ENCODE measurements at places on chromosomes 5 and 9.

DNA sequence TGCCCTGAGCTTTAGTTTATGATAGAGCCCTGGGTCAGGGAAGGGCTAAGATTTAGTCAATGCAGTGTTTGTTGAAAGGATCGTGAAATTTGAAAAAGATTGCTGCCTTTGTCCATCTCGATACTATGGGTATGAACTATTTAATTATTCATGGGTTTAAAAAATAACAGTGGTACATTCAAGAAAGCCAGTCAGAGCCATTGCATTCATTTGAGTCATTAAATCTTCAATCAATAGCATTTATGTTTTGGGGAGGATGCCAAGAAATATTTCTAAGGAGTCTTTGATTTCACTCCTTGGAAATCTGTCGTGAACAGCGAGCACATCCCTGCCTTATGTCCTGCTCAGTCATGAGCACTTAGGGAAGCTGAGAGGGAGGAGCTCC is 54.4 kb upstream of the LRRTM2 start:
- DNase-seq, result no peak

DNA sequence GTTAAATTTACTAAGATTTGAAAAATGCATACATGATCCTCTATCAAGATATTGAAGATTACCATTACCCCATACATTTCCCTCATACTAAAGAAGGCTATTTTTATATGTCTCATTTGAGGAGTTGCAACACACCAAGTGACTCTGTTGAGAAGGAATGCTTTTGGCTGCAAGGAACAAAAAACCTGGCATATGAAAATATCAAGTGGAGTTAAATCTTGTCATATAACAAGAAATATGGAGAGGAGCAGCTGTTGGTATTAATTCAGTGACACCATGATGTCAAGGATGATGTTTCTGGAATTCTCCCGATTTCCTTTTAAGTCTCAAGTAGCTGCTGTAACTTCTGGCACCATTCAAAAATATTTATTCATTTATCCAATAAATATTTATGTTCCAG is 193.8 kb downstream of the CSNK1G3 start:
- DNase-seq, result no peak

- no peak for DNase-seq
Measured at GRCh38 chr9:87672586-87672985, 53.3 kb upstream of the CTSL start.

DNA sequence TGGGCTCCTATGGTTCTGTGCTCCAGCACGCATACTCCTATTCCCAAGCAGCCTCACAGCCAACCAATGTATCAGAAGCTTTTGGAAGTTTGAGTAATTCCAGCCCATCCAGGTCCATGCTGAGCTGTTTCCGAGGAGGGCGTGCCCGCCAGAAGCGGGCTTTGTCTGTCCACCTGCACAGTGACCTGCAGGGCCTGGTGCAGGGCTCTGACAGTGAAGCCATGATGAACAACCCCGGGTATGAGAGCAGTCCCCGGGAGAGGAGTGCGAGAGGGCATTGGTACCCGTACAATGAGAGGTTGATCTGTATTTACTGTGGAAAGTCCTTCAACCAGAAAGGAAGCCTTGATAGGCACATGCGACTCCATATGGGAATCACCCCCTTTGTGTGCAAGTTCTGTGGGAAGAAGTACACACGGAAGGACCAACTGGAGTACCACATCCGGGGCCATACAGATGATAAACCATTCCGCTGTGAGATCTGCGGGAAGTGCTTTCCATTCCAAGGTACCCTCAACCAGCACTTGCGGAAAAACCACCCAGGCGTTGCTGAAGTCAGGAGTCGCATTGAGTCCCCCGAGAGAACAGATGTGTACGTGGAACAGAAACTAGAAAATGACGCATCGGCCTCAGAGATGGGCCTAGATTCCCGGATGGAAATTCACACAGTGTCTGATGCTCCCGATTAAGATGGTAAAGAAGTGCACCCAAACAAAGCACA is 19.9 kb downstream of the ZBTB34 start:
- DNase-seq, result no peak

DNA sequence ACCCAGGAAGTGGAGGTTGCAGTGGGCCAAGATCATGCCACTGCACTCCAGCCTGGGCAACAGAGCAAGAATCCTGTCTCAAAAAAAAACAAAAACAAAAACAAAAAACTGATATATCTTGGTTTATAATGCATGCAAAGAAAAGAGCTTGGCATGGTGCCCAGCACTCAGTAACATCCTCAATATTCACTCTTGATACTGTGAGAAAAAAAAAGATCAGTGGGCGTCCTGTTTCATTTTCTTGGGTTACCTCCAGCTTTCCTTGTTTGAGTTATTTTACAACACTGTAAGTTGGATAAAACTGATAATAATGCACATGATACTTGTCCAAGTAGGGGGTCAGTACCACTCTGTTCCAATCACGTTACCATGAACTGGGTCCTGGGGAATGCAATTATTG is 7.8 kb downstream of the PHYHD1 start:
- DNase-seq, result no peak

GRCh38 chr9:76181020-76181641 is 213.1 kb downstream of the RFK start:
- DNase-seq, result peak; percentile 26

GRCh38 chr5:65805089-65805488 is 83.1 kb downstream of the NLN start:
- no peak for DNase-seq

DNA sequence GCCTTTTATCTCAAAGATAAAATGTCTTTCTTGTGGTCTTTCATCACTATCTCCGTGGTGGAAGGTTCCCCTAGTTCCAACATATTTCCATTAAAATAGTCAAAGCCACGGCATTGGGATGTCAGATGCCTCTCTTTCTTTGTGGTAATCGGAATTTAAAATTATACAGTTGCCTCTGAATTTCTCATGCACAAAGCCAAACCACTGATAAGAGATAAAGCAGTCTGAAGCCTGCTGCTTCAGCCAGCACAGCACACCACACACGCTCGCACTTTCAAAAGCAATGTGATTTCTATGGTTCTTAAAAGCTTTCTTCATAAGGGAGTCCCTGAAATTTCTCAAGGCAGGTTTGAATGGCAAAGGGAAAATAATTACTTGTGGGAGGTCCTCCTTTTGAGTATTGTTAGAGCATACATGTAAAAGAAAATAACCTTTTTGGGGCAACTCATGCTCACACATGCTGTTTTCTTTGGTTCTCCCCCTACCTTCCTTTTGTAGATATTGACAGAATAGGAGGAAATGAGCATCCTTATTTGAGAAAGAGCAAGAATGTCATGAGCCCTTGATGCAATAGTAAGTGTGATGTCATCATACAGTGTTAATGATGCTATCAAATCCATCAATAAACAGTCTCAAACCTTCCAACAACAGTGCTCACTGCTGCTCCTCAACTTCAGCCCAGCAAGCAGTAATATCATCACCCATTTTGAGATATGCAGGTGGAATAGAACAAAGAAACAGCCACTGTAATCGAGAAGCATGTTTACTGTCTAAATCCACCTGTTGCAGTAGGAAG is 85.7 kb upstream of the PPP1R2B start:
- no peak for DNase-seq

DNA sequence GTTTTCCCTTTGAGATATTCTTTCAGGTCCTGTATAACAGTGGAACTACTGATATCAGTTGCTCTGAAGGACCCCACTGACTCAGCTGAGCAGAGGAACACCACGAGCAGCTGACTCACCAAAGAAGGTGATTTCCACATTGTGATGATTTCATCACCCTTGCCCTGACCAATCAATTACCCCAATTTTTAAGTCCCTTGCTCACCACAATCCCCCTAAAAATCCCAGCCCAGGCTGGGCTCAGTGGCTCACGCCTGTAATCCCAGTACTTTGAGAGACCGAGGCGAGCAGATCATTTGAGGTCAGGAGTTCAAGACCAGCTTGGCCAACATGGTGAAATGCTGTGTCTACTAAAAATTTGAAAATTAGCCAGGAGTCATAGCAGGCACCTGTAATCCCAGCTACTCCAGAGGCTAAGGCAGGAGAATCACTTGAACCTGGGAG is 125.3 kb upstream of the ABCA1 start:
- no peak for DNase-seq

All from HCT116 (cell line).